ENCODE measurements at places on chromosomes 12 and 14.

- no peak for DNase-seq
Measured at GRCh38 chr12:6279631-6280030, 30.9 kb upstream of the PLEKHG6 start.

GRCh38 chr14:68551045-68551683 lies 241.7 kb downstream of the ZFP36L1 start:
- no peak for DNase-seq

- DNase-seq: no peak
Measured at GRCh38 chr14:89977668-89978067, 21.9 kb downstream of the TDP1 start.

- no peak for DNase-seq
Measured at GRCh38 chr12:56722832-56723231, 2.3 kb downstream of the NACA start.

DNA sequence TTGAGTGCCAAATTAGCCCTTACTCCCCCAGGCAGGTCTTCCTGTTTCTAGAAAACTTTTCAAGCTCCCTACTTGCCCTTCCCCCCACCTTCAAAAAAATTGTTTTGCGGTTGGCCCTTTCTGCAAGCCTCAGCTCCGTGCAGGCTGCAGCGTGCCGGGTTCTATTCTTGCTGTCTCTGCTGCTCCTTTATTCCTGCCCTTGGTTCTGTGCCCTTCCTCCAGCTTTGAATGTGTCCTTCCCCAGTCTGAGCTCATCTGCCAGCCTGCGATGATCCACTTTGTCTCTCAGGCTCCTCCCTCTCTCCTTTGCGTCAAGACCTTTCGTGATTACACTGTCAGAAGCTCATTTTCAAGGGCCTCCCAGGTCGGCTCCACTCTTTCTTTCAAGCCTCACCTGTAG lies 98.6 kb downstream of the IRF2BPL start:
- DNase-seq: peak; percentile 31

GRCh38 chr14:33120966-33121365 lies 182.3 kb downstream of the NPAS3 start:
- no peak for DNase-seq

GRCh38 chr14:31582836-31583452 lies 21.7 kb downstream of the NUBPL start:
- DNase-seq: no peak

DNA sequence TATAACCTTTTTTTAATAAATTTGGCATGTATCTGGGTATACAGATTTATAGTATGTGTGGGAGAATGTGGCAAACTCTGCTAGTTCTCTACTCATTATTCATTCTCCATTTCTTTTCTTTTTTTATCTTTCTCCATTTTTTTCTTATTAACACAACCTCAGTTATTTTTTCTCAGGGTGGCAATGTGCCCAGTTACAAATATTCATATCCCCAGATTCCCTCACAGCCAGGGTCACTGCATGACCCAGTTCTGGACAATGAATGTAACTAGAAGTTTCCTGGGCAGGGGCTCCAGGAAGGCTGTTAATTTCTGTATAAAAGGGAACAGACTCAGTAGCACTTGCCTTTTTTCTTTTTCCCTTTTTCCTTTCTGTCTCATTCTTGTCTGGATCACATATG lies 95.6 kb downstream of the VCPKMT start:
- DNase-seq: no peak

DNA sequence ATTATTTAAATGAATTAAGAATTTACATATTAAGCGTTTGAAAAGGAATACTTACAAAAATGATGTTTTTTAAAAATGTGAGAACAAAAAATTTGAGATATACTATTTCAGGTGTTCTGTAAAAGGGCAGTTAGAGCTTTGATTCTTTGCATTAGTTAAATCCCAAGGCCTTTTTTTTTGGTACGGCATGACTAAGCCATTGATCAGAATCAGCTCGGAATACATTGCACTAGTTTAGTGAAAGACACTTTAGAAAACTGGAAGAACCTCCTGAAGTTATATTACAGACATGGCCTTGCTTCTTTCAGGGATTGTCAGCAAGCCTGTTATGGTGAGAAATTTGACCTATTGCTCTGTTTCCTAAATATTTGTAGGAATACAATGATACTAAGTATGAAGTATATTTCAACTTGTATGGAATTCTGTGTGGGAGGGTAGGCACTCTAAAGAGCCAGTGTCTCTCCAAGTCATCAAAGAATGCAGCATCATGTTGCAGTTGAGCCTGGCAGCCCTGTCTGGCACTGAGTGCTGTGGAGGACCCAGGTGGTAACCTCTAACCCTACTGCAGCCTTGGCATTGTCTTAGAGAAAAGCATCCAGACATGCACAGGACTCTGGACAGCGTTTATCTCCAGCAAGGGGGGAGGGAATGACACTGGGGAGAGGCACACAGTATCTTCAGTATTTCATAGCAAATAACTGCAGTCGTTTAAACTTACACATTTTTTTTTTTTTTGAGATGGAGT lies 1.5 kb downstream of the KLC1 start:
- no peak for DNase-seq

GRCh38 chr14:50774542-50775267 lies 56.3 kb downstream of the NIN start:
- DNase-seq: peak; percentile 48

DNA sequence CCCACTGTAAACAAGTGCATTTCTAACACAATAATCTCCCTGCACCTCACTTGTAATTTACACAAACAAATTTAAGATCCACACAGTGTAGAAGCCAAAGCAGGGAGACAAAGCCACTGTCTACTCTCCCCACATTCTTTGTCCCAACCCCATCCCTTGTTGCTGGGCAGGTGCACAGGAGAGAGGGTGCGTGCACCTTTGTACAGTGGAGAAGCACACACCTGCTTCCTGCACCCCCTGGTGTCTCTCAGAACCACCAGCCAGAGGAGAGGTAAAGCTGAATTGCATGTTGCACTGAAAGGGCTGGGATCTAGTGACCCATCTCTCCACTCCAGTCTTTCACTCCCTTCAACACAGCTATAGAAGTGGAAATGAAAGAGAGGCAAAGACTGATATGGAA lies 51.4 kb upstream of the IFNG-AS1 start:
- DNase-seq: no peak

GRCh38 chr14:43014338-43014737 lies 1407.7 kb downstream of the LRFN5 start:
- DNase-seq: no peak

DNA sequence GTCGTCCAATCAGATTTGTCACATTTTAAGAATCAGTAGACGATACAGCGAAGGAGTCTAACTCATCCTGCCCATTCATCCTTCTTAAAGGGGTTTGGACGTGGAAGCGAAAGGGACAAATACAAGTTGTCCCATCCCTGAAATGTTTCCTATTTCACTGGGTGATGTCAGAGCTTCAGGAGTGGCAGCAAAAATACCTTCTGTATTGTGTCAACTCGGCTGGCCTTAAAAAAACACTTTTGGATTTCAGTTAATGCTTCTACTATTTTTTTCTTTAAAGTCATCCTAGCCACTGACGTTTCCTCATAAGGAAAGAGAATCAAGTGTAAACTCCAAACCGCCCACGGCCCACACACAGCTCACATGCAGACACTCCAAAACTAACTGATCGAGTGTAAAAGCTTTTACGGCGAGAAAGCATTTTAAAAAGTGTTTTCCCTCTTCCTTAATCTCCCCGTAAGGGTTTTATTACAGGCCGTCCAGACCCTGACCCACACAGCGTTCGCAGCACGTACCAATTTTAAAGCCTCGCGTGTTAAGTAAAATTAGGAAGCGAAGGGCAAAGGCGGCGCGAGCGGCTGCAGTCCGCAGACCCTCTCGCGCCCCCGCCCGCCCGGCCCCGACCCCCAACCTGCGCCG lies 593 bp downstream of the CFL2 start:
- DNase-seq: peak; percentile 81

GRCh38 chr12:125996443-125996842 lies 931.2 kb downstream of the AACS start:
- DNase-seq: no peak

GRCh38 chr12:1439687-1440086 lies 154.7 kb downstream of the FBXL14 start:
- no peak for DNase-seq

GRCh38 chr12:76450690-76451089 lies 102.5 kb upstream of the BBS10 start:
- peak; percentile 87 for DNase-seq

GRCh38 chr12:117284140-117284539 lies 77.3 kb downstream of the NOS1 start:
- DNase-seq: no peak

DNA sequence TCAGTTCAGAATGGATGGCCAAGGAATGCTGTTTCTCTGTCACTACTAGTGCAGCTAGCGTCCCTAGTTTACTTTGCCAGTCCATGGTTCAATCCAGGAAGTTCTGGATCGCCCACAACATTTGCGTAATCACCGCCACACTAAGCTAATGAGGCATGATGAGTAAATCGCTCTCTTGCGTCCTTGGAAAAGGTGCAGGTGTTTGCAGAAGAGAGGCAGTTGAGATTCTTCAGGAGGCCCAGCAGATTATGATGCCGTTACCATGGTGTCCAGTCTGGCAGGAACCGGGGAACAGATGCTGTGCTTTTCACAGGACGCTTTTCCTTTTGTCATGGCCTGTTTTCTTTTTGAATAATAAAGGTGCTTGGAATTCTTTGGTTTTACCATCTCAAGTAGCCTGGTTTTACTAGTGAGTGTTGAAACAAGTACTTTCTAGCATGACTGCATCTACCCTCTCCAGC lies 9.0 kb downstream of the TPH2 start:
- DNase-seq: peak; percentile 59

- DNase-seq: no peak
Measured at GRCh38 chr12:23253191-23253590, 628.2 kb downstream of the ETNK1 start.

- peak; percentile 73 for DNase-seq
Measured at GRCh38 chr12:45674181-45674977, 55.1 kb upstream of the ARID2 start.

- no peak for DNase-seq
Measured at GRCh38 chr14:68413509-68413908, 379.4 kb downstream of the ZFP36L1 start.

DNA sequence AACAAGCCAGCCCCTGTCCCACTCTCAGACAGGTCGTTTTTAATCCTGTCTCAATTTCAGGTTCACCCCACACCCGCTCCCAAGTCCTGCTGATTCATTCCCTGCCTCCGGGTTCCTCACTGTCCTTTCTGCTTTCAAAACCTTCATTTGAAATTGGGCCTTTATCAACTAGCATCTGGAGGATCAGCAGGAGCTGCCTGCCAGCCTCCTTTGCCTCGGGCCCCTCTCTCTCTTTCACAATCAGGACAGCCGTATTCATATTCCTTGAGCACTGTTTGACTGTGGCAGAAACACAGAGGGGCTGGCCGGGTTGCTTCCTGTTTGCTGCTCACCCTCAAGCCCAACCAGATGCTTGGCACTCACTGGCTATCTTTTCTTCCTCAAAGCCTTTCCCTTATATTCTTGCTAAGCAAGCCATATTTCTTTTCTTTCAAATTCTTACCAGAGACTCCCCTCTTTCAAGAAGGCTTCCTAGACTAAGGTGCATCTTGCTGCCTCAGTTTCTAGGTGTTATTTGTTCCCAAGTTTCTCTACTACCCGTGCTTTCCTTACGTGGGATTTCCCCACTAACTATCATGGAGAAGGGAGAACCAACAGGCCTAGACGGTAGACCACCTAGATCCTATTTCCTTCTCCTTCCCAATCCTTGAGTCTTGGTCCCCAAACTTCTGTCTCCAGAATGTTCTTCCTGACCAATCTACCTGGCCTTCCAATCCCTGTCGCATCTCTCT lies 3.0 kb downstream of the GALNT6 start:
- DNase-seq: peak; percentile 81

- DNase-seq: no peak
Measured at GRCh38 chr14:98347686-98348085, 924.3 kb downstream of the BCL11B start.

DNA sequence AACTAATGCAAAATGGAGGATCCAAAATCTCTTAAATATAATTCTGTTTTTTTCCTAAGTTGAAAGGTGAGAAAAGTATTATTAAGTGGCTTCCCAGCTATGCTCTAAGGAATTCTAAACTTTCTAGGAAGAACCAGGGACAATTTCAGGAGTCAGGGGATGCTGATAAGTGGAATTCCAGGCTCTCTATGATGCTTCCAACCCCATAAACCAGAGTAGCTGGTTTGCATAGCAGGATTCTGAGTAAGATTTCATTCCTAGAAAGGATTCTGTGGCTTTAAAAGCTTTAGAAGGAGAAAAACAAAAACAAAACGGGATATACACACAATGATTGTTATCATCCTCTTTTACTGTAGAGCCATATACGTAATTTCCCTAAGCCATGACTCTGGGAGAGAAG lies 93.9 kb downstream of the SLC16A7 start:
- peak; percentile 44 for DNase-seq

DNA sequence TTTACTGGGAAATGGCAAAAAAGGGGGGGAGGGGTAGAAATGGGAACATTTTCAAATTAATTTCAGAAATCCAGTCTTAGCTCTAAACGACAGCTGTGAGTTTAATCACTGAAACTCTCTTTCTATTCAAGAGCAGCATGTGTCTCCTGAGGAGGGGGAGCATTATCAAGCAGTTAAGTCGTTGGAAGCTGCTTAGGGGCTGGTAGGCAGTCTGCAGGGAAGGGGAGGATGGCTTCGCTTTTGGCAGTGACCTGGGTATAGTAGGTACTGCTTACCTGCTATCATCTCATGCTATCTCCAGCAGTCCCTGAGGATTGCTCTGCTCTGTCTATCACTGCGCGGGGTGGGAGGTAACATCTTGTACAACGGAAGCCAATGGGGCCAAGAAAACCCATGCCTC lies 567.4 kb downstream of the NRXN3 start:
- DNase-seq: no peak

DNA sequence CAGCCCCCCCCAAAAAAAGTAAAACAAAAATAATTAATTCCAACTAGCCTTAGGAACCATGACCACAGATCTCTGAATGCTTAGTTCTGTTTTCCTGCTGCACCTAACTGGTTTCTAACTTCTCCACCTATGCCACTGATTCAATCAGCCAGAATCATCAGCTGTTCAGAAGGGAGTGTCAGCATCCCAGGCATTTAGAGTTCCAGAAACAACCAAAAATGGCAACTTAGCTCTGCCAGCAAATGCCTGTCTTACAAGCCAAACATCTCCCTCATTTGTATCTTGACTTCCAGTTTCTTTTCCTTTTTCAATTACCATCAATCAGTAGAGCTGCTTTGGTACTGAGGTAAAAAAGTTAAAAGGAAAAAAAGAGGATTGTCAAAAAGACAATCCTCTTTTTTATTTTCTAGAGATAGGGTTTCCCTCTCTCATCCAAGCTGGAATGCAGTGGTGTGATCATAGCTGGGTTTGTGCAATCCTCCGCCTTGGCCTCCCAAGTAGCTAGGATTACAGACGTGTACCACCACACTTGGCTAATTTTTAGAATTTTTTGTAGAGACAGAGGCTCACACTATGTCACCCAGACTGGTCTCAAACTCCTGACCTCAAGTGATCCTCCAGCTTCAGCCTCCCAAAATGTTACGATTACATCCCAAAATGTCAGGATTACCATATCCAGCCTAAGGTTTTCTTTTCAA lies 45.2 kb upstream of the ISM2 start:
- DNase-seq: peak; percentile 43

Measured in AG10803 (cell line).